GM12864 (cell line): ENCODE measurements at places on chromosomes 5 and 9.

- no peak for DNase-seq
Observed at GRCh38 chr9:35868933-35869332, 1.3 kb downstream of the OR13J1 start.

DNA sequence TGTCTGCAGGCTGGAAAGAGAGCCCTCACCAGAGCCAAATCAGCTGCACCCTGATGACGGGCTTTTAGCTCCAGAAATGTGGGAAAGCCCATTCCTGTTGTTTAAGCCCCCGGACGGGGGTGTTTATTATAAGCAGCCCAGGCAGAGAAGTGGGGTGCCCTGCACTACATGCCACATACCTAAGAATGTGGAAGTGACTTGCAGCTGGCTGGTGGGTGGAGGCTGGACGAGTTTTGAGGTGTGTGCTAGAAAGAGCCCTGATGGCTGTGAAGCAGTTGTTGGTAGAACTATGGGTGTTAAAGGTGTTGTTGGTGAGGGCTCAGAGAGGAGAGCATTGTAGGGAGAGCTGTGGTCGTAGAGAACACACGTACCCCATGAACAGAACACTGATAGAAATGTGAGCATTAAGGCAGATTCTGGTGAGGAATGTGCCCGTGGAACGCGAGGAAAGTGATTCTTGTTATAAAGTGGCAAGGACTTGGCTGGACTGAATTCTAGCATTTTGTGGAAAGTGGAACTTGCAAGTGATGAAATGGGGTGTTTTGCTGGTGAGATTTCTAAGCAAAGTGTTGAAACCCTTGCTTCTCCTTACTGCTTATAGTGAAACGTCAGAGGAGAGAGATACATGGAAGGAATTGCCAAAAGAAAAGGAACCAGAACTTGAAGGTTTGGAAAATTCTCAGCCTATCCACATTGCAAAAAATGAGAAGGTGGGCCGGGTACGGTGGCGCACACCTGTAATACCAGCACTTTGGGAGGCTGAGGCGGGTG is 38.9 kb downstream of the AHRR start:
- no peak for DNase-seq

GRCh38 chr9:18922161-18922885 is 110.7 kb downstream of the SAXO1 start:
- DNase-seq, result no peak

DNA sequence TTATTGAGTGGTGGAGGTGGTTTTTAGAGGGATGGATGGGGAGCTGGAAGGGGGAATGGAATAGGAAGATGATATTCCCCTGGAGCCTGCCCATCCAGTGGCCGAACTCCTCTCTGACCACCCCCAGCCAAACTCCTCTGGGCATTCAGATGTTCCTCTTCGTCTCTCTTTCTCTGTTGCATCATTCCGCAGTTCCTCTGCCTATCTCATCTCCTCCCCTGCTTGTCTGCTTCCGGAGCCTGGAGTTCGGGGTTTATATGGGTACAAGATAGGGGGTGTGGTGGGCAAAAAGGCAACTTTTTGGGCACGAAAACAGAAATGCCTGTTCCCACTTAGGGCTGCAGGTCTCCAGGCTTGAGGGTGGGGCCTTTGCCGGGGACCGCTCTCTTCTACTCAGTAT is 12.2 kb upstream of the CDK5RAP2 start:
- DNase-seq, result no peak

DNA sequence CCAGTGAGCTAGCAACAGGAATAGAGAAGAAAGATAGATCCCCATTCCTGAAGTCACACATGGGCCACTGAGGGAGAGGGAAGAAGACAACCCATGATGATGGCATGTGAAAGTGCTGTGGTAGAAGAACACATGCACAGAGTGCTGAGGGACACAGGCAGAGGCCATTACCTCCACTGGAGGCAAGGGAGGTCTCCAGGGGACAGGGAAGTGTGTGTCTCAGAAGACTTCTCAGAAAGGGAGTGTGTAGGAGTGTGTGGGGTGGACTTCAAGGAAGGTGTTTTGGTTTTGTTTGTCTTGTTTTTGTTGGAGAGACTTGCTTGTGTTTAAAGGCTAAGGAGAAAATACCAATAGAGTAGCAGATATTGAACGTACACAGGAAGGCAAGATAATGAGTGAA is 77.0 kb upstream of the SMARCA2 start:
- no peak for DNase-seq

DNA sequence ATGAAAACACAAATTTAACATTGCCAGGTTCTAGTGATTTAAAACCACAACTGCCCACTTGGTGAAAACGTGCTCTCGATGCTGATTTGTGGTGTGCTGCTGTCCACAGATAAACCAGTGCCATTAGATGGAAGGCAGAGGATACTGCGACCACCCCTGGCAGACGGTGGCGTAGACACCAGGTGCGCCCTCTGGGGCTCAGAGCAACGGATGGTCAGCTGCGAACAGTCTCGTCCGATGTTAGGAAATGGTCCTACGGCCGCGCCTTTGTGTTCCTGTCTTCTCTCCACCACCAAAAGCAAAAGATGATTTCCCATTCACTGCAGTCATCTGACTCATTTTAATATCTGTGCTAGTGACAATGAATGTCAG is 43.2 kb downstream of the UBE2QL1 start:
- no peak for DNase-seq

- no peak for DNase-seq
Observed at GRCh38 chr9:441126-441525, 226.5 kb downstream of the DOCK8 start.

DNA sequence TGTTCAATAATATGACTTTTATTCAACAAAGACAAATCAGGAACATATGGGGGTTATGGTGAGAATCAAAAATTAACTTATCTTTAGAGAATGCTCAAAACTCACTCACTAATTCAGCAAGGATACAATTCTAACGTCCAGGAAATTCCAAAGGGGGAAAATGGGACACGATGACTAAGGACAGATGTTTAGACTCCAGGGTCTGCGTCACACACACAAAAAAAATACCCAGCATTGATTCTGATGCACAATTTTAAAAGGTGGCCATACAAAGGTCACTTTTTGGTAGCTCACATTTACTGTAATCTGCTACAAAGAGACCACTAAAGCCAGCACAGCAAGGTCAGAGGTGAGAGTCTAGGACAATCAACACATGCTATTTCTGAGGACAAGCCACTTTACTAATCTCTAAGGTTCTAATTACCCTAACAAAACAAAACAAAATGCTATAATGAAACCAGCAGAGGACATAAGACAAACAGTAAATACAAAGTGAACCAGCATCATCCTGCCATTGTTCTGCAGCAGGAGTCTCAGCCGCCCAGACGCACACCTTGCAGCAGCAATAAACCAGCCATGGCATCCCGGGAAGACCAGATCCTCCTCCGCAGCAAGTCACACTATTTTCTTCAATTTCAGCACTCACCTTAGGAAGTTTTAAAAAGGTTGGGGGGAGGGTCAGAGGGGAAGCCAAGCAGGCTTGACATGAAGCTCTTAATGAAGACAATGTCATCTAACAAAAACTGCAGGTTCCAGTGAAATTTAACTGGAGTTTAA is 57.8 kb downstream of the TTC39B start:
- DNase-seq, result no peak
